ENCODE measurements at places on chromosomes 12 and 14.

DNA sequence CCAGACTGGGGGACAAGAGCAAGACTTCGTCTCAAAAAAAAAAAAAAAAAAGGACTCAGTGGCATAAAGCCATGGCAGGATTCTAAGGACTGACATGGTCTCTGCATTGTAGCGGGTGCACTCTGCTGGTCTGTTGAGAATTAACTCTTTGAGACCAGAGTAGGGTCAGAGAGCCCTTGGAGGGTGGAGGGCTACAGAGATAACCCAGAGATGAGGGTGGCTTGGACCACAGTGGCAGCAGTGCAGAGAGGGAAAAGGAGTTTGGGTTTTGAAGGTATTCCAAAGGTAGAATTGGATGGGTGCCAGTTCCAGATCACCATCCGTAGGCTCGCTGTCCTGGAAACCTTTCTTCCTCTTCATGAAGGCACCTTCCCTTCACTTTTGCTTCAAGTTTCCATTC lies 14.3 kb upstream of the DYNC1H1 start:
- no peaks in the 10 kb centered on the region for H3K27me3 ChIP-seq
- no peaks in the 10 kb centered on the region for H3K36me3 ChIP-seq

DNA sequence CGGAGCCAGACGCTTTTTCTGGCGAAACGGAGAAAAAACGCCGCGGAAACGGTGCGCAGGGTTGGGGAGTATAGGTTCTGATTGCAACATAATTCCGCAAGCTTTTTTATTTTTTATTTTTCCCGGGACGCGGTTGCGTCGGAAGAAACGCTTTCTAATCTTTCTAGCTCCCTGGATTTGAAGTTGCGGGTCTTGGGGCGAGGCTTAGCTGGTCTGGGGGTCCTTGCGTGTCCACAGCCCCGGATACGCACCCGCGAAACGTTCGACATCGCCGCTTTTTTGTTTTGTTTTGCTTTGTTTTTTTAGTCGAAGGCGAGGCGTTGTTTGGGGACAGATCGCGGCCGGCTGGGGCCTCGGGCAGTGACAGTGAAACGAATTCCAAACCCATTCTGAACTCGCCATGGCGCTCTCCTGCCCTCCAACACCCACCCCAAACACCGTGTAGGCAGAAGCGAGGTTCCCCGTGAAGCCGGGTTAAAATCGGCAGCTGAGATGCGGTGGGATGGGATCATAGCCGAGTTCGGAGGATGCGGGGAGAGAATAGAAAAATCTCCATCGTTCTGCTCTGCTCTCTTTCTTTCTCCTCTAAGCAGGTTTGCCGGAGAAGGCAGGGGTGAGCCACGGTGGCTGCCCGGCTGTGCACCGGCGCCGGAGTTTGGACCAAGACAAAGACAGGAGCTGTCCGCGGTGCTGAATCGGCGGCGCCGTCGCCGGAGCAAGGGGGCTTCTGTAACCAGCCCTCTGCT lies 8.1 kb upstream of the LHX5 start:
- no peak overlapping the region for H3K4me3 ChIP-seq
- no peak overlapping the region for H3K27ac ChIP-seq
- peaks cover 54% of the 10 kb centered on the region for H3K27me3 ChIP-seq
- no peaks in the 10 kb centered on the region for H3K4me1 ChIP-seq

DNA sequence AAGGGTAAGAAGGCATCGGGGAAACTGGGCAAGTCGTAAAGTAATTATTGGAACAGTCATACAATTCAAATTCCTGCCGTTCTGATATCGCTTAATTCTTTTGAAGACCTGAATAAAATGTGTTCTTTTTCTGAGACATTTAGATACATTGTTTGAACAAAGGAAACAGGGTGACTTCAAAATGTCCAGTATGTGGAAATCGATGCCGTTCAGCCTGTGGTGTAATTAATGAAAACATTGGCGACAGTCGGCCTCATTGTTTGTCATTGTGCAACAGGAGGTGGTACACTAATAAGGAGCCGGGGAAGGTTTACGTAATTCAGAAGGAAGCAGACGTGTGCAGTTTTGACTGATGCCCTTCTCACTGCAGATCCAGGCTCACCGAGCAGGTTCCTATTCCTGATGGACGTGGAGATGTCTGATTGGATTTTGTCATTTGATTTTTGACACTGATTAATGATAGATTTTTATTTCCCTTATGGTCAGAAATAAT lies 92.7 kb downstream of the BORCS5 start:
- H3K36me3 ChIP-seq = no peaks in the 10 kb centered on the region
- no peak overlapping the region for H3K4me3 ChIP-seq
- no peaks in the 10 kb centered on the region for H3K4me1 ChIP-seq
- H3K27me3 ChIP-seq = no peaks in the 10 kb centered on the region
- DNase-seq = peak; percentile 83
- H3K27ac ChIP-seq = no peak overlapping the region

GRCh38 chr12:4202918-4203317 lies 70.6 kb upstream of the CCND2 start:
- H3K27me3 ChIP-seq = no peaks in the 10 kb centered on the region
- no peaks in the 10 kb centered on the region for H3K4me1 ChIP-seq
- no peaks in the 10 kb centered on the region for H3K36me3 ChIP-seq
- H3K4me3 ChIP-seq = no peak overlapping the region

- H3K36me3 ChIP-seq = no peaks in the 10 kb centered on the region
- no peak overlapping the region for H3K27ac ChIP-seq
- no peaks in the 10 kb centered on the region for H3K4me1 ChIP-seq
- no peak overlapping the region for H3K4me3 ChIP-seq
- H3K27me3 ChIP-seq = no peaks in the 10 kb centered on the region
These were observed 86.9 kb downstream of the EPS8 start for GRCh38 chr12:15702276-15702675.

DNA sequence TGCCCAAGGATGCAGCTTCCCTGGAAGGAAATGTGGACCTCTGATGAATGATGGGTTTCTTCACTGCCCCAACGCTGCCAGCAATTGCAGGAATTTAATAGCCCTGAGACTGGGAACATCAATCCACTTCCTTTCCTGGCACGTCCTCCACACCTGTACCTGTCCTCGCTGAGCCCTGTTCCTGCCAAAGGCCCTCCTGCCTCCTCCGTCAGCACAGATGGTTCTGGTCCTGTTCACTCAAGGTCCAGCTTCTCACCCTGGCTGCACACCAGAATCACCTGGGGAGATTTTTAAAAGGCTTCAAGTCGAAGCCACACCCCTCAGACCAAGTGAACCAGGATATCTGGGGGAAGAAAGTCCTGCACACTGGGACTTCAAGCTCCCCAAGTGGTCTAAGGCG lies 38.4 kb upstream of the TMEM132C start:
- H3K4me3 ChIP-seq = no peak overlapping the region
- H3K4me1 ChIP-seq = no peaks in the 10 kb centered on the region
- H3K27me3 ChIP-seq = no peaks in the 10 kb centered on the region
- H3K36me3 ChIP-seq = no peaks in the 10 kb centered on the region

GRCh38 chr14:53458368-53458814 lies 305.3 kb upstream of the DDHD1 start:
- H3K4me3 ChIP-seq = no peak overlapping the region
- H3K4me1 ChIP-seq = peaks cover 4% of the 10 kb centered on the region
- H3K36me3 ChIP-seq = no peaks in the 10 kb centered on the region
- H3K27me3 ChIP-seq = no peaks in the 10 kb centered on the region

- H3K27ac ChIP-seq = no peak overlapping the region
- H3K4me3 ChIP-seq = no peak overlapping the region
- H3K36me3 ChIP-seq = no peaks in the 10 kb centered on the region
- no peak for DNase-seq
- no peaks in the 10 kb centered on the region for H3K4me1 ChIP-seq
- no peaks in the 10 kb centered on the region for H3K27me3 ChIP-seq
These were observed 151.6 kb downstream of the PIWIL1 start for GRCh38 chr12:130489293-130489692.

DNA sequence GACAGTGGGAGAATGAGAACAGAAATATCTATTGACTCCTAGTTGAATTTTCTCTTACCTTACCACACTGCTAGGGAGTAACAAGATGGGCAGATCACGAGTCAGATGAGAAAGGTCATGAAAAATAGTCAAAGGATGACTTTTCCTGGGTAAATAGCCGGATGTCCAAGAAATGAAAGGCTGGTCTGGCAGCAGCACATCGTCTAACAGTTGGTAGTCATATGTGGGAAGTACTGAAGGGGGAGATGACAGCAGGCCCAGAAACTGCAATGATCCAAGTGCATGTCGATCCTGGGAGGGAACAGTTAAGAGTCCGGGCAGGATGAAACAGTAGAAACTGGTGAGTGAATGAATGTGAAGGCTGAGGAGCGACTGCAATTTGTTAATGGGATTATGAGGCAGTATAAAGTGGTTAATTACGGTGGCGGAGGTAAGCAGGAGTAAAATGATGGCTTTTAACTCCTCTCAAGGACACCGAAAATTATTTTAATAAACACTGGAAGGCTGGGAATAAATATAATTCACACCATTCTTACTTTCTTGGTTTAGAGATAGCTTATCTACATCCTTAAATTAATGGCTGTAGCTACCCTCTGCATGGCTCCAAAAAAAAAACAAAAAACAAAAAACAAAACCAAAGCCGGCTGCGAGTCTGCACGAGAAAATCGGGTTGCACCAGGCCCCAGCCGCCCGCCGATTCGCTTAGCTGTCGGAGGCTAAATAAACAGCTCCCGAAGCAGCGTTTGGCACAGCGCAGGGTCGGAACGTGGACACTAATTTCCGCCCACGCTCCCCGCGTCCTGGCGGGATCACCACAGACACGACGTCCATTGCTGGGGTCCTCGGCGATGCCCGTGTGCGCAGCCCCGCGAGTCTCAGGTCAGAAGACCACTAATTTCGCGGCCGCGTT lies 1.0 kb upstream of the ERC1 start:
- peak; percentile 63 for DNase-seq
- peaks cover 3% of the 10 kb centered on the region for H3K4me1 ChIP-seq
- peak overlapping the region; percentile 85 for H3K4me3 ChIP-seq
- H3K27ac ChIP-seq = peak overlapping the region; percentile 93
- H3K36me3 ChIP-seq = no peaks in the 10 kb centered on the region
